ENCODE measurements at places on chromosomes 4 and X.
A peak's percentile ranks its signal among the peaks of the same experiment; 100 is the strongest.

GRCh38 chr4:6634746-6635145 lies 5.7 kb upstream of the MRFAP1 start:
- no peak for DNase-seq

DNA sequence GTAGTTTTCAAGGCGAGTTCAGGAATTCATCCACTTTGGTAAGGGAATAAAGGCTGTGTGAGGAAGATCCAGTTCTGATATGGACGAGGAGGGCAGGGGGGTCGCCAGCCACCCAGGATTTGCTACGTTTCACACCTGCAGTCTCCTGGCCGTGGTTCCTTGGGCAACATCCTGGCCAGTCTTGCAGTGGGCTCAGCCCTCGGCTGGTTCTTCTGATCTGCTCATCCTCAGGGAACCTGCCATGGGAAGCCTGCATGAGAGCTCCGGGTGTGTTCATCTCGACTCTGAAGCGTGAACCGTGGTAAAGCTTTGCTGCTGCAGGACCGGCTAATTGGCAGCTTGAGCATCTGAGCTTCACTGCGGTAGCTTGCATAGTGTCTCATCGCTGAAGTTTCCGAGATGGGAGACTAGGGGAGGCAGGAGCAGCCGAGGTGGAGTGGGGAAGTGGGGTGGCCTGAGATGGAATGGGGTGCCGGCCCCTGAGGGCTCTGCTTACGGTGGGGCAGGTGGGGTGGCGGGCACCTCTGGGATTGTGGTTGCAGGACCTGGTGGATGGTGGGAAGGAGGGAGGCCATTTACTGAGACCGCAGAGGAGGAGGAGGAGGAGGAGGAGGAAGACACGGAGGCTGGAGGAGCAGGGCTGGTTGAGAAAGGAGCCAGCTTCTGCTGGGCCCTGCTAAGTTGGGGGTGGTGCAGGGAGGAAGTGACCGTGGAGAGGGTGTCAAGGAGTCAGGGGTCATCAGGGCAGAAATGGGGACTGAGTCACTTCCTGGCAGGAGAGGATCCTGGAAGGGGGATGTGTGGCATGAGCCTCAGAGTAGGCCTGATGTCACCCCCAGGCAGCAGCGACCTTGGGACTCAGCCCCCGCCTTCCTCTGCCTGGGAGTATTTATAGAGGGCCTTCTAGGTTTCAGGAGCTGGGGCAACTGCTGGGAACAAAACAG lies 213.1 kb upstream of the PSAPL1 start:
- DNase-seq, result no peak

GRCh38 chrX:110421500-110422455 lies 63.1 kb downstream of the RTL9 start:
- no peak for DNase-seq

DNA sequence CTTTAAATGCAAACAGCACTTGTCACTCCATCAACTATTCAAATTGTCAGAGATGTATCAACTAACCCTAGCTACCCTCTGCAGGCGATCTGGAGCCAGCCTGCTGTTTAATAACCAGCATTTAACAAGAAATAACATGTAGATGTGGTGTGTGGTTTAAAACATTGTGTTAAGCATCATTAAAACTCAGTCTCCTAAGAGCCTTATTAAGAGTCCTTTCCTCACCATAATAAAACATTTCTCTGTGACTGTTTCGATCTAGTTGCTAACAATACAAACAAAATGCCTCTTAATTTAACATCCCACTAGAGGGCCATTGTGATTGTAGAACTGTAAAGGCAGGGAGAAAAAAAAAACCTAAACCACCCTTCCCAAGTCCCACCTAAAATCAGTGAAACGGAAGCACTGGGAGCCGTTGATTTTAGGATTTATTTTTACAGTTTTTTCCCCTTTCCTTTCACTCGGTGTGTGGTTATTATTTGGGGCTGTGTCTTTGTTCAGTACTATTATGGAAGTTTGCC lies 708.6 kb downstream of the C4orf33 start:
- DNase-seq, result no peak

- no peak for DNase-seq
These were observed 80.8 kb upstream of the IQCM start for GRCh38 chr4:149896432-149896831.

DNA sequence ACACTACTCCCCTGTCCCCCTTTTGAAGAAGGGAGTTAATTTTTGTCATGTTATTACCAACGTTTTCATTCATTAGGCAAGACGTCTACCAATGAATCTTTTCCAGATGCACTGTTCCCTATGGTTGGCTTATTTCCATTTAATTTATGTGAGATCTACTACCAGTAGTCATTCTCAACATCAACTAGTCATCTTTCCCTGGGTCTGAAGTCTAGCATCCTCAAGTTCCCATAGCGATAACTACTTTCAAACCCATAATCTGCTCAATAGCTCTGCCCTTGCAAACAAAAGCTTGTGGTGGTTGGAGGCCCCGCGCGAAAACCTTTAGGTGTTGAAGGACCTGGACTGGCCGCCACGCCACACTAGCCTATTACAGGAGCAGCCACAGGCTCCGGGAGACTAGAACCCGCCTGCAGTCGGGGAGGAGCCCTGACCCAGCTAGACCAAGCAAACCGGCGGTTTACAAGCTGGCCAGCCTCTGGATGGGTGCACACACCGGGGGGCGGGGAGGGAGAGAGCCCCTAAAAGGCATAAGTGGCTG lies 746 bp downstream of the PPAT start:
- no peak for DNase-seq

- DNase-seq, result peak; percentile 19
These were observed 12.8 kb downstream of the MTM1 start for GRCh38 chrX:150581093-150581775.

- DNase-seq, result no peak
These were observed 9.0 kb upstream of the MAGEA8 start for GRCh38 chrX:149871940-149872339.

DNA sequence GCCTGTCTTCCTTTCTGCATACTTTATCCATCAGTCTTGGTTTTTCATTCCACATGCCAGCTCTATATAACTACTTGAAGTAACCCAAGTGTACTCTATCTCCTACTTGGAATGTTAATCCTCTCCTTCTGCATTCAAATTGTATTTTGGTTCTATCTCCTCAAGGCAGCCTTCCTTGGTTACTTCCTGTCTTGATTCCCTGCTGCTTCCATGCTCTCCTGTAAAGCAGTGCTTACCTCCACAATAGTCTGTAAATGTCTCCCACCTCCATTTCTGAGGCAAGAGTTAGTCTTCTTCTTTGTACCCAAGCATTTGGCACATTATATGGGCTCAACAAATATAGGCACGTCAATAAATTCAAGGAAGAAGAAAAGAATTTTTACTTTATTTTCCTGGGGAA lies 298.4 kb downstream of the ARHGAP24 start:
- DNase-seq, result no peak

DNA sequence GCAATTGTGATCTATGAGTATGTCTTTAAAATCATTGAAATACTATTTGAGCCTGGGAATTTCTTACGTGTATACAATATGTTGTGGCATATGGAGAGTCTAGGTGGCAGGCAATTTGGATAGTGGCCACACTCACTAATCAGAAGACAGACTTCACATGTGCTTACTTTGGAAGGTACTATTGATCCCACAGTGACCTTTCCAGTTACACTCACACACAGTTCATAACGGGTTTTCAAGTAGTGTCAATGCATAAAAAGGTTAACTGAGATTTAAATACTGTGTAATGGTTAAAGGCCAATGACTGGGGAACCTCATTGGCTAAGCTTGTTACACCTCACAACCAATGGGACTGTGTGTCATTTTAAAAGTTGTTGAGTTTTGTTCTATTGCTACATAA lies 783.2 kb downstream of the RPA4 start:
- no peak for DNase-seq
